Vein endothelial cell (primary cell): ENCODE measurements at places on chromosomes 2 and 18. TPM values are rescaled to one million over a fixed set of nuclear protein-coding genes. Genes with fewer than 3 reads are reported as not detected.

MGAT4A gene
- 65.3 and 100 TPM in 2 replicates for total RNA-seq

DSG3 gene
- not detected in 2 replicates for total RNA-seq

ITPRID2 gene
- total RNA-seq: 170 and 319 TPM in 2 replicates

CCDC102B gene
- total RNA-seq: 3.6 and 5.6 TPM in 2 replicates

MC4R gene
- total RNA-seq: not detected in 2 replicates

RETSAT gene
- total RNA-seq: 49.2 and 67.9 TPM in 2 replicates

SLC25A52 gene
- not detected in 2 replicates for total RNA-seq

PLB1 gene
- total RNA-seq: 0.33 and 0.57 TPM in 2 replicates

CGREF1 gene
- total RNA-seq: 3.2 and 8.5 TPM in 2 replicates

GRHL1 gene
- total RNA-seq: 0.57 and 0.65 TPM in 2 replicates

ICA1L gene
- 2.0 and 3.1 TPM in 2 replicates for total RNA-seq

HOXD13 gene
- not detected in 2 replicates for total RNA-seq

FASTKD1 gene
- 15.7 and 15.9 TPM in 2 replicates for total RNA-seq

SCN9A gene
- 0.33 and 0.96 TPM in 2 replicates for total RNA-seq

PCARE gene
- not detected in 2 replicates for total RNA-seq

DPP10 gene
- not detected in 2 replicates for total RNA-seq

MAPK4 gene
- not detected in 2 replicates for total RNA-seq

SERPINB7 gene
- total RNA-seq: not detected in 2 replicates

AQP4 gene
- not detected in 2 replicates for total RNA-seq

PAX8 gene
- total RNA-seq: 0.48 and 1.3 TPM in 2 replicates

DQX1 gene
- under 0.01 and 0.10 TPM in 2 replicates for total RNA-seq

CCDC148 gene
- total RNA-seq: 0.33 and 0.48 TPM in 2 replicates

ALPP gene
- not detected in 2 replicates for total RNA-seq

SERPINE2 gene
- 2.0 and 10.6 TPM in 2 replicates for total RNA-seq

RRM2 gene
- 40.2 and 59.2 TPM in 2 replicates for total RNA-seq

TDRD15 gene
- not detected in 2 replicates for total RNA-seq

CRYGC gene
- total RNA-seq: not detected in 2 replicates

TRIM43 gene
- not detected in 2 replicates for total RNA-seq

KCNG2 gene
- total RNA-seq: not detected in 2 replicates

TWIST2 gene
- 1.6 and 1.8 TPM in 2 replicates for total RNA-seq

UGT1A5 gene
- total RNA-seq: not detected in 2 replicates

SCN3A gene
- total RNA-seq: not detected in 2 replicates

EVA1A gene
- 41.2 and 62.9 TPM in 2 replicates for total RNA-seq

RAB6C gene
- total RNA-seq: not detected in 2 replicates

IL1A gene
- total RNA-seq: 0.33 and 0.57 TPM in 2 replicates

LYPD6B gene
- 0.10 TPM in 1 of 2 replicates, not detected in the other for total RNA-seq

METAP1D gene
- 2.9 and 5.0 TPM in 2 replicates for total RNA-seq

METTL4 gene
- total RNA-seq: 8.5 and 12.7 TPM in 2 replicates

MRO gene
- total RNA-seq: not detected in 2 replicates

CYRIA gene
- total RNA-seq: 31.4 and 38.0 TPM in 2 replicates

KYNU gene
- not detected in 2 replicates for total RNA-seq
